ENCODE measurements at places on chromosomes 4 and X.

DNA sequence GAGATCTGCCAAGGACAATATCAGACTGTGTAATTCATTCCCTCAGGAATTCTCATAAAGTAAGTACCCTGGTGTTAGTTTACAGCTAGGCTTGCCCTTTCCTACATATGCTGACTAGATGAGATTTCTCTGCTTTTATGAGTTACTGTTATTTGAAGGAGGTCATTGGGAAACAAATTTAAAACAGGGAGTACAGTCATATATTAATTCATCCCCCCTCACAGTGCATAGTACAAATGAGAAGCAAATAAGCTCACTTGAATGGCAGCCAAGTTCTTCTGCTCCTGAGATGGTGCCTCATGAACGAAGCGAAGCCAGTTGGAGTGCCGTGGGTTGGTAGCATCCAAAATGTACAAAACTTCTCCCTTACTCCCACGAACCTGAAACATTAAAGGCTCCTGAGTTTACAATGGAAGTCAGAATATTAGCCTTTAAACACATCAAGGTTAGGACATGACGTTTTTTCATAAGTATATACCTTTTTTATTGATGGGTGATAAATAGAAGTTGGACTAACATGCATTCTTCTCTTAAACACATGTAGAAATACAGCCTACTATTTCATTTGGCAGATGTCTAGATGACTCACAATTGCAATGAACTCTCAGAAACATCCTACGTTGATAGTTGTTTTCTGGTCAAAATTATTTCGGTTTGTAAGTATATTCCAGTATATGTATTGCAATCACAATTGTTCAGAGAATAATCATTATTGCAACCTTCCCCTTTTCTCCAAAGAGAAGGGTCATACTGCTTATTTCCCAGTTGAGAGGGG, 69.2 kb downstream of the PRDM5 start:
- H3K27ac ChIP-seq: no peak overlapping the region
- DNase-seq: no peak
- H3K36me3 ChIP-seq: no peaks in the 10 kb centered on the region
- H3K4me1 ChIP-seq: no peaks in the 10 kb centered on the region

- H3K36me3 ChIP-seq: no peaks in the 10 kb centered on the region
- H3K27me3 ChIP-seq: no peaks in the 10 kb centered on the region
- no peaks in the 10 kb centered on the region for H3K4me1 ChIP-seq
- H3K4me3 ChIP-seq: no peak overlapping the region
These were observed 65.2 kb upstream of the FAM47B start for GRCh38 chrX:34877436-34877835.

GRCh38 chr4:24662056-24662455, 77.7 kb upstream of the DHX15 start:
- H3K4me1 ChIP-seq: peaks cover 50% of the 10 kb centered on the region
- H3K27me3 ChIP-seq: no peaks in the 10 kb centered on the region
- no peaks in the 10 kb centered on the region for H3K36me3 ChIP-seq
- H3K4me3 ChIP-seq: no peak overlapping the region
- peak overlapping the region; percentile 66 for H3K27ac ChIP-seq
- DNase-seq: no peak

DNA sequence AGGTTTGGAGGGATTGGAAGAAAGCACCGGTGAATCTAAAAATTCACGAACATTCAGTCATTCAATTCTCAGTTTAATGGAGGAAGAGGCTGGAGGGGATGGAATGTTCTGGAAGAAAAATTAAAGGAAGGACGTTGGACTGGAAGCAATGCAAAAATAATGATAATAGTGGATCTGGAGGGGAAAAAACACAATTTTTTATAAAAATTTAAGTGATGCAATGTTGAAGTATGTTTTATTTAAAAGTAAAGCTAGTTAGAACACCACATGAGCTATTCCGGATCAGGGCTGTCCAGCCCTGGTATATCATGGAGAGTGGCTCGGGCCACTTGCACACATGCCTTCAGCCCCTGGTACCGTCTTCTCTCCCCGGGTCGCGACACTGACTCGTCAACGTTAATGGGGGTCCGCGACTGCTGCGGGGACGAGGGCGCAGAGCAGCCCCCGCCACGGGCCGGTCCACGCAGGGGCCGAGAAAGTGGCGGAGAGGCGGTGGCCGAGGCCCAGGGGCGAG, 204.6 kb downstream of the TENM3 start:
- DNase-seq: no peak
- peak overlapping the region; percentile 80 for H3K4me3 ChIP-seq
- peaks cover 4% of the 10 kb centered on the region for H3K4me1 ChIP-seq

DNA sequence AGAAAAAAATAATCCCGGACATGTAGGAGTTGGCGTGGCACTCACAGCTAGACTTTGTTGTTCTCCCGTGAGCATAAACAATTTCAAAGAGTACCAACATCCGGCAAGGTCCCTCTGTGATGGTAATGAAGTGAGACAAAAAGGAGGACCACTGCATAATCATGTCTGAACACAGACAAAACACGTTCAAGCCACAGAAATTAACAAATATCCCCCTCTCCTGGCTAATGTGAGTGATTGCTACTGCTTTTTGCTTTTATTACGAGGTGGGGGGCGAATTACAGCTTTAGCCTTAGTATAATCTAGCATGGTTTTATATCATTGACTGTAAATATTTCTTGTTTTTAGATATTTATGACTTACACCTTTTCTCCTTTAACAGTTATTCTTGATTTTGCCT, 118.5 kb downstream of the PLS3 start:
- no peak overlapping the region for H3K4me3 ChIP-seq
- no peaks in the 10 kb centered on the region for H3K4me1 ChIP-seq
- no peak for DNase-seq
- H3K36me3 ChIP-seq: no peaks in the 10 kb centered on the region
- H3K27me3 ChIP-seq: peaks cover 21% of the 10 kb centered on the region

GRCh38 chrX:75155447-75155826, 646 bp downstream of the ABCB7 start:
- peak overlapping the region; percentile 59 for H3K4me3 ChIP-seq
- H3K36me3 ChIP-seq: no peaks in the 10 kb centered on the region
- no peaks in the 10 kb centered on the region for H3K27me3 ChIP-seq

DNA sequence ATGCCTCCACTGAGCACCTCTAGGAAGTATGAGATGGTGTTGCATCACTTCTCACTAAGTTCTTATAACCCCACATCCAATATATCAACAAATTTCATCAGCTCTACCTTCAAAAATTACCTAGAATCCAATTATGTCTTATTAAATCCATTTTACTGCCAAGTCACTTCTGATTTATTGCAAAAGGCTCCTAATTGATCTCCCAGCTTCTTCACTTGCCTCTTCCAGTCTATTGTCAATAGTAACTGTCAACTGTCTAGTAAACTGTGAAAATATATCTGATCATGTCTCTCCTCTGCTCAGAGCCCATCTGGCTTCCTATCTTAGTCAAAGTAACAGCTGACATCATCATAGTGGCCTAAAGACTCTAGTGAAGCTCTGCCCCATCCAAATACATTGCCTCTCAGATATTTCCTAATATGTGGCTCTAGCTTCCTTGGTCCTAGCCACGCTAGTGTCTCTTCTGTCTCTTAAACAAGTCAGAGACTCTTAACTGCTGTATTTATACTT, 414.5 kb upstream of the ATOH1 start:
- H3K27ac ChIP-seq: no peak overlapping the region
- no peak overlapping the region for H3K4me3 ChIP-seq
- no peaks in the 10 kb centered on the region for H3K27me3 ChIP-seq
- H3K36me3 ChIP-seq: no peaks in the 10 kb centered on the region
- H3K4me1 ChIP-seq: no peaks in the 10 kb centered on the region
- DNase-seq: no peak

GRCh38 chrX:13414006-13414647, 94.3 kb upstream of the ATXN3L start:
- H3K4me3 ChIP-seq: no peak overlapping the region
- no peak overlapping the region for H3K27ac ChIP-seq
- no peaks in the 10 kb centered on the region for H3K4me1 ChIP-seq
- no peak for DNase-seq

GRCh38 chr4:110823251-110823650, 200.4 kb upstream of the PITX2 start:
- H3K36me3 ChIP-seq: no peaks in the 10 kb centered on the region
- H3K27ac ChIP-seq: no peak overlapping the region
- H3K27me3 ChIP-seq: no peaks in the 10 kb centered on the region
- H3K4me1 ChIP-seq: no peaks in the 10 kb centered on the region
- DNase-seq: no peak
- no peak overlapping the region for H3K4me3 ChIP-seq

DNA sequence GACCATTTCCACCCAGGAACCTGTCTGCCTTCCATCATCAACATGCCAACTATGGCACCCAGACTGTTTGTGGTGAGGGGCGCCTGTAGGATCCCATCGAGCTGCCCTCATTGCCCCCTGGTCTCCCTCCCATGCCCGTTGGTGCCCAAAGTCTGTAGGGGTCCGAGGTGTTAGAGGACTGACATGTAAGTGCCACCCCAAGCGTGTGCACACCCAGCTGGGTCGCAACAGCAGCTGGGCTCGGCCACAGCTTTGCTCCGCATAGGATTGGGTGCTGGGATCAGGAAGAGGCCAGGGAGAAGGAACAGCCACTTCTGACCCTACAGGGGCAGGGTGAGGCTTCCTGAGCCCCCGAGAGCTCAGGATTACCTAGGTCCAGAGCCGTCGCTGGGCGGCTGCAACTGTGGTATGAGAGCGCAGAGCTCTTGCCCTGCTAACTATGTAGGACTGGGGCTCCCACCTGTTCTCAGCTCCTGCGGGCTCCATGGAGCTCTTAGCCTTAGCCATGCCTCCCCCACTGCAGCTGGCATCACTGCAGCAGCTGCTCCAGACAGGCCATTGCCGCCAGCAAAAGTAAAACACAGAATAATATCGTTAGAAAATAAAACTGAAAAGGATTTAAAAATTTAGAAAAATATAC, 1160.3 kb downstream of the FSTL5 start:
- DNase-seq: no peak
- no peaks in the 10 kb centered on the region for H3K27me3 ChIP-seq
- no peak overlapping the region for H3K27ac ChIP-seq
- H3K36me3 ChIP-seq: no peaks in the 10 kb centered on the region
- no peaks in the 10 kb centered on the region for H3K4me1 ChIP-seq
- H3K4me3 ChIP-seq: no peak overlapping the region

DNA sequence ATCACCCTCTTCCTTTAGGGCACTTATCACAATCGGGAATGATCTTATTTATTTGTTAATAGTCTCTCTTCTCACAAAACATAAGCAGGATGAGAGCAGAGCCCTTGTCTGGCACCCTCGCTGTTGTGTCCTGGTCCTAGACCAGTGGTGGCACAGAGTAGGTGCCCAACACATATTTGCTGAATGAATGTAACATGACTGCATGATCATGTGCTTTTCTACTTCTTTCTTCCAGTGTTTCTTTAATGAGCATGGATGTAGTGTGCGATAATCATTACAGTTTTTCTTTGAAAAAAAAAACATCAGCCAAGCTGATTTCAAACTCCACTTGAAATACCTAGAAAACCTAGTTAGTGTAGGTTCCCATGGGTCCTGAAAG, 164.1 kb downstream of the CHIC2 start:
- H3K36me3 ChIP-seq: no peaks in the 10 kb centered on the region
- H3K4me3 ChIP-seq: no peak overlapping the region
- DNase-seq: no peak
- no peak overlapping the region for H3K27ac ChIP-seq
- H3K4me1 ChIP-seq: no peaks in the 10 kb centered on the region

DNA sequence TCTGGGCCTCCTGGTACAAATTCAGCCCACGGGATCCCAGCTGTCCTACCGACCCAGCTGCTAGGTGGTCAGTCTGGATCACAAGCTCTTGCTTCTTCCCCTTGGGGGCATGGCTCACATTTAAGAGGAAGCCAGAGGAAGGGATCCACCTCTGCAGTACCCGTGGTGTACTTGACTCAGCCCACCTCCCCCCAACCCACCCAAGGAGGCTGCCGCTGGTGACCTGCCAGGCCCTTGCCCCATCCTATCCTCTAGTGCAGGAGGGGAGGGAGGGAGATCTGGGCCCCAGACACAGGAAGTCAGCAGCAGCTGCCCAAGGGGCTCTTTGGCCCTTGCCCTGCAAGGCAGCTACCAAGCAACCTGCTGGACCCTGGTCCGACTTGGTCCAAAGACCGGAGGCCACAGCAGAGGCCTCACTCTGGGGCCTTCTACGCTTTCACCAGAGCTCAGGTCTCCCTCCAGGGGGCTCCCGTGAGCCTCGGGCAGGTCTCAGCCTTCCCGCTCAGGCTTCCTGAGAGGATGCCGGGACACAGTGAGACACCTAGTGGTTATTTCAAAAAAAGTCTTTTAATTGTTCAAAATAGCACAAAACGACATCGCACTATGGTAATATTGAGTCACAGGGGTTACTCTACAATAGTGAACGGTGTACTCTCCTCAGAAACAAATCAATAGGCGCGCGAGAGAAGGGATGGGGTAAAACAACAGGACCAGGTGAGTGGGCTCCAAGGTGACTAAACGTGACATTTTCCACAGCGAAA, 2.7 kb upstream of the RENBP start:
- no peak for DNase-seq
- H3K4me1 ChIP-seq: peaks cover 50% of the 10 kb centered on the region
- peak overlapping the region; percentile 80 for H3K27ac ChIP-seq
- no peaks in the 10 kb centered on the region for H3K36me3 ChIP-seq

DNA sequence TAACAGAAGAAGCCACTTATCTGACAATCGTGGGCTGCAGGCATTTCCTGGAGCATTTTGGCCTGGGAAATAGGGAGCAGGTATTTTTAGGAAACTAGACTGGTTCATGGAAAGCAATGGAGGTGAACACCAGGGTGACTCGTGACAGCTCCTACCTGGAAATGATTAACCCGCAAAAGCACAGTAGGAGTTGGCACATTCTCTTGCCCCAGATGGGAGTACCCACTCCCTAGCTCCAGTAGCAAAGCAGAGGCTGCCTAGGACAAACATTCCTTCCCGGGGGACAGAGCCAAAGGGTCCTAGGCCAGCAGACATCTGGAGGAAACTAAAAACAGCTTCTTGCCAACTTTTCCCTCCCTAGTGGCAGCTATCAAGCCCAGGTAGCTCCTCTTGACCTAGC, 29.0 kb downstream of the RTL5 start:
- H3K4me1 ChIP-seq: no peaks in the 10 kb centered on the region
- no peak overlapping the region for H3K4me3 ChIP-seq
- H3K36me3 ChIP-seq: no peaks in the 10 kb centered on the region
- peaks cover 6% of the 10 kb centered on the region for H3K27me3 ChIP-seq
- no peak for DNase-seq

GRCh38 chr4:153346563-153346962, 2.1 kb downstream of the MND1 start:
- no peaks in the 10 kb centered on the region for H3K27me3 ChIP-seq
- no peaks in the 10 kb centered on the region for H3K36me3 ChIP-seq

DNA sequence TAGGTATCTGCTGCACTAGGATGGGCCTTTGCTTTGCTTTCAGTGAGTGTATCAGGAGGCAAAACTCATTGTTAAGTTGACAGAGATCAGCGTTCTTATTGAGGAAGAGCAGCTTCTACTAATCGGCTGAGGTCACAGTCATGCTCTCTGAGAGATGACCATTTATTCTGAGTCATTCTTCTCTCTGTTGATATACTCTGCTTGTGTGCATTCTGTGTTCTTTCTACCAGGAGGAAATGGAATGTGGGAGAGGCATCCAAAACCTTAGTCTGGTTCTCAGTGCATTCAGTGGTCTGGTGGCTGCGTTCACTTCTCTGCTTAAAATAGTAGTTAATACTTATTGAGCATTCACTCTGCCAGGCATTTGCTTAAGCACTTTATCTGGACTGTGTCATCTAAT, 66.2 kb downstream of the RRAGB start:
- H3K4me3 ChIP-seq: no peak overlapping the region
- no peaks in the 10 kb centered on the region for H3K4me1 ChIP-seq
- no peaks in the 10 kb centered on the region for H3K27me3 ChIP-seq
- no peak overlapping the region for H3K27ac ChIP-seq
- no peak for DNase-seq

Measured in tibial nerve (tissue), 4 donors.